Ascending aorta (tissue), 2 donors: ENCODE measurements at places on chromosomes 7 and 10. TPM values are rescaled to one million over a fixed set of nuclear protein-coding genes. Genes with fewer than 3 reads are reported as not detected.

The ARHGEF5 gene
- total RNA-seq = 3.5 TPM

DNA sequence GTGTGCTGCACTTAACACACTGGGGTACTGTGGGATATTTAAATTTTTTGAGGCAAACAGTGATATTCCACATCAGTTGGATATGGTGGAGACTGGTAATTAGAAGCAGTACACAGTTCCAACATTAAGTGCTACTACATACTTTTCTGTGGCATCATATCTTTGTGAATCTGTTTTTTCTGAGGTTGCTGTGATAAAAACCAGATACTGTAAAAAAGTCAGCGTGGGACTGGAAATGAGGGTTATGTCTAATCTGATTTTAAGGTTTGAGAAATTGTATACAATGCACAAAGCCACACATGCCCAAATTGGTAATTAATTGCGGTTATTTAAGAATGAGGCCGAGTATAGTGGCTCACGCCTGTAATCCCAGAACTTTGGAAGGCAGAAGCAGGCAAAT lies 41.2 kb downstream of the TBC1D12 start:
- no peak for DNase-seq

DNA sequence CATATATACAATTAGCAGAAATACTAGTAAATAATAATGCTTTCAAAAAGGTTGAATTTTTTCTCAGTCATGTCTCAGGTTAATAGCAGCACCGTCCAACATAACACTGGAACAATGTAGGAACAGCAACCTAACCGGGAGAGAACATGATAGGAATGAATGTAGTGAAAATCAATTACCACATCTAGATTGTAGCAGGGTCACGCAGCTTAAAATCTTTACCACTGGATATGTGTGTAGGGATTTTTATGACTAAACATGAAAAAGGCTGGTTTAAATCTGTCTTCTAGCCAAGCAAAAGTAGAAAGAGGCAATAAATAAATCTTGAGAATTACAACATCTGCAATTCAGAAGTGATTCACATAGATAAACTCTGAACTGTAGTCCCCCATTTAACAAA lies 326.0 kb downstream of the DGKB start:
- DNase-seq = no peak

GRCh38 chr10:113846036-113846435 lies 7.8 kb downstream of the DCLRE1A start:
- no peak for DNase-seq

DNA sequence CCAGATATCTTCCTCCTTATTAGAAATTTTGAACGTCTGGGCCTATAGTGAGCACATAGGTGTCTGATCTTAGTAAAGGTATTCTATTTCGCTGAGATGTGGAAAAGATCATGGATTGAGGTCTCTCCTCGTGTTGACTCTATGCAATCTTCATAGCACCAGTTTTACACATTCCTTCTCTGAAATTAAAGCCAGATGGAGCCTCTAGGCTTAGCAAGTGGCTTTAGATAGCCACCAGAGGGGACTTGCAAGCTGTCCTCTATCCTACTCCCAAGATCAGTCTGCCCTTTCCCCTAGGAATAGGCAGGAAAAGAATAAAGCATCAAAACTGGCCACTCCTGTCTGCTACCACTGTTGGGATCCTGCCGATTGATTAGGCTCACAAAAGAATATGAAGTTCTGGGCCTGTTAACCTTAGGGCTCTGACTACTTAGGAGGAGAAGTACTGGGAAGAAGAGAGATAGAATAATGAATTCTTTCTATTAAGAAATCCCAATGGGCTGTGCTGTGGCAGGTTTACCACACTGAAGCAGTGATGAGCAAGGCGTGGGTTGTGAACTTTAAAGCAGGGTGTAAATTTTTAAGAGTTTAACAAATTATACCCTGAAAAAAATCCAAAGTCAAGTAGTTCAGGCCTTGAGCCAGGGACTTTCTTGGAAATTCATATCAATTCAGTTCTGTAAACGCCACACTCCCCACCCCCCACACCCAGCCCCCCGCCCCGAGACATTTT lies 2.2 kb upstream of the STRIP2 start:
- no peak for DNase-seq

DNA sequence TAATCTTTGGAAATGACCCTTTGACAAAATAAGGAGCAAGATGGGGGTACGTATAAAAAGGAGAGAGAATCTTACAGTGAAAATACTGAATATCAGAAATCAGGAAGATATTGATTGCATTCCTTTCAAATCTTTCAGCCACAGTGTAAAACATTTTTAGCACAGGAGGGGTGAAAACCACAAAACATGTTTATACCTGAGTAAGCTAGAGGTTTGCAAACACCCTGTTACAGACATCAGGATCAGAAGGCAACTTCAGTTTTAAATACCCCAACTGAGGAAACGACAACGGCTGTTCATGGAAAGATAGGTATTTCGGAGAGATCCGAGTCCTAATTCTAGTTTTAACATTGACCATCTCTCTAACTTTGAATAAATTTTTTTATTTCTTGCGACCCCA lies 69.1 kb upstream of the ITGB1 start:
- no peak for DNase-seq

The CLEC2L gene
- total RNA-seq = not detected

DNA sequence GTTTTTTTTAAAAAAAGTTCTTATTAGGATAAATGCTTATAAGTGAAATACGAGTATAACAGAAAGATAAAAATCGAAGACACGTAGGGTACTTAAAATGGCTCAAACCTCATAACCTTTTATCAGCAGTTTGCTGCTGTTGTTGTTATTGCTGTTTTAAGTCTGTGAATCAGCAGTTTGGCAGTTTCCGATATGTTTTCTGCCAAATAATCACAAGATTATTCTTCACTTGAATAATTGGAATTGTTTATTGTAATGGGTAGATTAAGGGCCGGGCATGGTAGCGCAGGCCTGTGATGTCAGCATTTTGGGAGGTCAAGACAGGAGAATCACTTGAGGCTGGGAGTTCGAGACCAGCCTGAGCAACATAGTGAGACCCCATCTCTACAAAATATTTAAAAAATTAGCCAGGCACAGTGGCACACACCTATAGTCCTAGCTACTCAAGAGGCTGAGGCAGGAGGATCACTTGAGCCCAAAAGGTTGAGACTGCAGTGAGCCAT lies 177.6 kb downstream of the VTI1A start:
- DNase-seq = no peak

DNA sequence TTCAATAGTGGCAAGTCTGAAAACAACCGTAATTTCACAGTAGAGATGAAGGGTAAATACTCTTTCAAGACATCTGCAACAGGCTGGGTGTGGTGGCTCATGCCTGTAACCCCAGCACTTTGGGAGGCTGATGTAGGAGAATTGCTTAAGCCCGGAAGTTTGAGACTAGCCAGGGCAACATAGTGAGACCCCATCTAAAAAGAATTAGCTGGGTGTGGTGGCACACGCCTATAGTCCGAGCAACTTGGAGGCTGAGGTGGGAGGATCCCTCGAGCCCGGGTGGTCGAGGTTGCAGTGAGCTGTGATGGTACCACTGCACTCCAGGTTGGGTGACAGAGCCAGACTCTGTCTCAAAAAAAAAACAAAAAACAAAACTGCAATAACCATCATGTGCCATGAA lies 71.8 kb downstream of the PFKFB3 start:
- no peak for DNase-seq

DNA sequence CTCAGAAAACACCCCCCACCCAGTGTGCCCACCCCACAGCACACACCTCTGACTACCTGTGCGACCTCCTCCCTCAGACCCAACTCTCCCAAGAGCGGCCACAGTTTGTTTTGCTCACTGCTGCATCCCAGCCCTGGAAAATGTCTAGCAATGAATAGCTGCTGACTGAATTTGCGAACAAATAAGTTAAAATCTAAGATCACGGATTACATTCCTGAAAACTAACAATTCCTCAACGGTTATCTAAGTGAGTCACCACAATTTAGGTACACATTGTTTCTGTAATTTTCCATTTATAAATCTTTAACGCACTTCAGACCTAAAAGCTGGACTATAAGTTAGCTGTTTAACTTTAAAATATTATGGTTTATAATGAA lies 235.2 kb downstream of the ZMYND11 start:
- DNase-seq = no peak

- no peak for DNase-seq
Measured at GRCh38 chr7:120412139-120413050, 139.4 kb downstream of the KCND2 start.

The AEBP1 gene
- total RNA-seq = 1,349 TPM

The AP5Z1 gene
- 115 TPM for total RNA-seq
